ENCODE measurements at places on chromosomes 7 and 10. TPM values are rescaled to one million over a fixed set of nuclear protein-coding genes. Genes with fewer than 3 reads are reported as not detected.

The PROSER2 gene
- 4.8 TPM for total RNA-seq

The RPEL1 gene
- total RNA-seq = not detected

GRCh38 chr10:65847436-65848230 is 1078.2 kb upstream of the LRRTM3 start:
- DNase-seq = no peak
- H3K4me3 ChIP-seq = no peak overlapping the region
- H3K36me3 ChIP-seq = no peaks in the 10 kb centered on the region
- H3K27ac ChIP-seq = no peak overlapping the region
- no peaks in the 10 kb centered on the region for H3K4me1 ChIP-seq

DNA sequence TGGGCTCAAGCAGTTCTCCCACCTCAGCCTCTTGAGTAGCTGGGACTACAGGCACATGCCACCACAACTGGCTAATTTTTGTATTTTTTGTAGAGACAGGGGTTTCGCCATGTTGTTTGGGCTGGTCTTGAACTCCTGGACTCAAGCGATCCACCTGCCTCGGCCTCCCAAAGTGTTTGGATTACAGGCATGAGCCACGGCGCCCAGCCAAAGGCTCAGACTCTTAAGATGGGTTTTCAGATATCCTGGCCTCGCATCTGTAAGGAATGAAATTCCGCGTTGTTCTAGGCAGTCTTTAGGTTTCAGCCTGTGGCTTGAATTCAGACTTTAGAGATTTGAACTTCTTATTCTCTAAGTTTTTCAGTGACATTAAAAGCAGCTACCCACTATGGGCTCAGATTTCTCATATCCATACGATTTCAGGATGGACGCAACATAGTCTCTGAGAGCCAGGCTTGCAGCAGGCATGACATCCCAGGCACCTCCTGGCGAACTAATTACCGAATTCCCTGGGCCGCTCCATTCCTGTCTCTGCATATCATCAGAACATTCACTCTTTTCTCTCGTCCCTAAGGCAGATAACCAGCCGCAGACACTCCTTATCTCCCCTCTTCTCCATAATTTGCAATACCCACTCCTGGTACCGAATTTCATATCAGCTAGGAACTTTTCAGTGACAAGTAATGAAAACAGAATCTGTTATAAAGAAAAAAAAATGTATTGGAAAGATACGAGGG is 29.7 kb downstream of the IL15RA start:
- no peaks in the 10 kb centered on the region for H3K27me3 ChIP-seq
- no peak for DNase-seq
- no peaks in the 10 kb centered on the region for H3K36me3 ChIP-seq
- no peak overlapping the region for H3K4me3 ChIP-seq
- H3K27ac ChIP-seq = peak overlapping the region; percentile 97

The FAM25G gene
- not detected for total RNA-seq
